ENCODE measurements at places on chromosomes 3 and 15.

DNA sequence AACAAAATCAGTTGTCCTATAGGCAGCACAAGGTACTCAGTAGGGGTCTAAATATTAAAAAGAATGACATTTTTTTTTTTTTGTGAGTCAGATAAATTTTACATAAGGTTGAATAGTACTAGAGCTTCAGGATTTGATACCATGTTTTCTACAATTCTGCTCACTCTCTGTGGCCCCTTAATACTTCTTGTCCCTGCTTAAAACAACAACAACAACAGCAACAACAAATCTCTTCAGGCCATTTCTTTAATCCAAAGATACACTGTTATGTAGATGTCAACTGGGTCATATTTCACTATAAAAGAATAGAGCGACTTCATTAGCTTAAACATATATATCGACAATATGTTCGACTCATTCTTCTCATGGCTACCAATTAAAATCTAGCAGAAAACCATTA, 3.0 kb downstream of the IL5RA start:
- no peak for DNase-seq

DNA sequence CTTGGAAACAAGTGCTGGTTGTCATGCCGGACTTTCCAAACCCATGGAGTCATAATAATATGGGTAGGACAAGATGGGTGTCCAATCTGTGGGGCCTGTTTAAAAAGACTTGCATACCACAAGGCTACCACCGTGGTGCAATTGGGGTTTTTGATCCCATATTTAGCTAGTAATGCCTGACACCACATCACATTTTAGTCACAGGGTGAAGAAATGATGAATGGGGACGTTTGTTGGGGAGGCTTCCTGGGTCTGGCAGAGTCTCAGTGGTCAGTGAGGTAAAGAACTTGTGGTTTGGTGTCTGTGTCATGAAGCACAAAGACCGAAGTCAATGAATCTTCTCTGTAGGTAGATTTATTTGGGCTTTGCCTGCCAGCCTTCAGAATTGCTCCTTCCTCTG, 31.0 kb downstream of the P3H2 start:
- peak; percentile 3 for DNase-seq

DNA sequence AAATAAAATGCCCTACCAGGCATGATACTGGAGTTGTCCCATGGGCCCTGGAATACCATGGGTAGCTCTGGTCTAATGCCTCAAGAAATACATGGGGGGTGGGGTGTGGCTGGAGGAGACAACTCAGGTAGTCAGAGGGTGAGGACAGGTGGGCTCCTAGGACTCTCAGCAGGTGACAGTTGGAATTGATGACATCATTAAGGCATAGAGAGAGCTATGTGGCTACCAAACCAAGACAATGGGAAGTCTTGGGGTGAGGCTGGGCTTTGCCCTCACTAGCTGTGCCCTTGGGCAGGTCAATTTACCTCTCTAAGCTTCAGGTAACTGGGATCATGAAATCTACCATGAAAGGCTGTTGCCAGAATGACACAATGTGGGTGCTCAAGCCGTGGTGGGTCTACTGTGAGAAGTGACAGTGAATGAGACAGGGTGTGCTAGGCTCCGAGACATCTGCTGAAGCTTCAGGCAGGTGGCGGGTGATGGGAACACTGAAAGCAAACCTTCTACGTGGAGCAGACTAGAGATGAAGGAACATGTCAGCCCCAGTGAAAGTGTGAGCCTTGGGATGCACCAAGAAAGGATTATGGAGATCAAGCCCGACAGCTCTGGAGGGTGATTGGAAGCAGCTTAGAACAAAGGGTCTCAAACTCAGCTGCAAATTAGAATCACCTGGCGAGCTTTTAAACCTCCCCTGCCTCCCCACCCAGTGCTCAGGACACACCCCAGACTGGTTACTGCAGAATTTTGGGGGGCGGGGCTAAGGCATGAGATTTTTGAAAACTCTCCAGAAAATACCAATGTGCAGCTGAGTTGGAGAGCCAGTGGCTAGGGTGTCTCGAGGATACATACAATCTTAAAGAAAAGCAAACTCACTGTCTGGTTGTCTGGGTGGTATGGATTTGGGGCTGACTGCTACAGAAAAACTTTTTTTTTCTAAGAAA, 21.5 kb downstream of the SLC6A20 start:
- no peak for DNase-seq

GRCh38 chr15:78266806-78267205, 2.4 kb downstream of the DNAJA4 start:
- no peak for DNase-seq

DNA sequence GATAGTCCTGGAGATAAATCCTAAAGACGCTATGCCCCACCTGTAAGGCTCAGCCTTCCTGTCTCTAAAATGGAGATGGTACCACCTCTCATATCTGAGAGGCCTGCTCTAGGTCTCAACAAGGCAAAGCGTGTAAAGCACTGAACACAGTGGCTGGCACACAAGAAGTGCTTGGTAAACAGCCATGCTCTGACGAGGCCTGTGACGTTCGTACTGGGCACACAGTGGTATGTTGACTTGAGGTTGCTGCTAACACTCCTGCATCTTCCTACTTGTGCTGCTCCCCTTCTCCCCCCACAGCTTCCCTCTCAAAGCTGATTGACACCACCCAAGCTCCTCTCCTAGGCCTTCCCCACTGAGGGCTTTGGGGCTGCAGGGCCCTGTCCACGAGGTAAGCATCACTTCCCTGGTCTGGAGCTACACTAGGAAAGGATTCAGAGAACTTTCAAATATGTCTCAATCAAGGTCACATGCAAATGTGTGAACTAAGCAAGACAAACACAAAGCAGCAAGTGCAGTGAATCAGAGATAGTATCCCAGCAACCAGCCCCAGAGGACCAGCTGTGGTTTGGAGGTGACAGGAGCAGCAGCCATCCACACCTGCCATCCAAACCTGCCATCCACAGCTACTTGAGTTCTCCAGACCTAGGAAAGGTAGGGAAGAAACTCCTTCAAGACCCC, 177.5 kb downstream of the STT3B start:
- DNase-seq, result no peak

DNA sequence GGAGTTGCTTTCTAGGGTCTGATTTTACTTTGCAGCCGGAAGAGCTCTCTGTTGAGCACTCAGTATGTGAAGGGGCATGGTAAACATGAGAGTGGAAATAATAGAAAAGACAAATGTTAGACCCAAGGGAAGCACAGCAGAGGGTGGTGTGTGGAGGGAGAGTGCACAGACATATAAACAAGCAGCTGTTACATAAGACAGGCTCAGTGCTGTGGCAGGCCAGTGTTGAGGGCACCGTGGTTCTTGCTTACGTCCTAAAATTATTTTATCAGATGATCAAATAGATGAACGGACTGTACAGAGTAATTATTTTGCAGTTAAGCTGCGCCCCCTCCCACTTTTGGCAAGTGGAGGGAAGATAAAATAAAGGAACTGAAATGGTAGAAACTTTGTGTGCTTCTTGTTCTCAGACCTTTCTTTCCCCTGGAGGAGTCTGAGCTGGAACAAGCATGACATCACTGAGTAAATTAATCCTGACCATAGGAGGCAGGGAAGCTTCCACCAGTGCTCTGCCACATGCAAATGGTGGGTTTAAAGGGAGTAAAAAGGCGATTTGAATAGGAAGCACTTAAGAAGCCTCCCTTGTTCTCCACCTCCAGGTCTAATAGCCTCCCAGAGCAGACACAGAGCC, 205.6 kb downstream of the IL20RB start:
- peak; percentile 86 for DNase-seq

GRCh38 chr3:193585530-193585929, 7.5 kb upstream of the OPA1 start:
- no peak for DNase-seq

GRCh38 chr3:169760479-169760878, 4.4 kb downstream of the TERC start:
- DNase-seq, result no peak
